Mesenchymal stem cell (in vitro differentiated cells and primary cell): ENCODE measurements at places on chromosomes 6 and 20.

DNA sequence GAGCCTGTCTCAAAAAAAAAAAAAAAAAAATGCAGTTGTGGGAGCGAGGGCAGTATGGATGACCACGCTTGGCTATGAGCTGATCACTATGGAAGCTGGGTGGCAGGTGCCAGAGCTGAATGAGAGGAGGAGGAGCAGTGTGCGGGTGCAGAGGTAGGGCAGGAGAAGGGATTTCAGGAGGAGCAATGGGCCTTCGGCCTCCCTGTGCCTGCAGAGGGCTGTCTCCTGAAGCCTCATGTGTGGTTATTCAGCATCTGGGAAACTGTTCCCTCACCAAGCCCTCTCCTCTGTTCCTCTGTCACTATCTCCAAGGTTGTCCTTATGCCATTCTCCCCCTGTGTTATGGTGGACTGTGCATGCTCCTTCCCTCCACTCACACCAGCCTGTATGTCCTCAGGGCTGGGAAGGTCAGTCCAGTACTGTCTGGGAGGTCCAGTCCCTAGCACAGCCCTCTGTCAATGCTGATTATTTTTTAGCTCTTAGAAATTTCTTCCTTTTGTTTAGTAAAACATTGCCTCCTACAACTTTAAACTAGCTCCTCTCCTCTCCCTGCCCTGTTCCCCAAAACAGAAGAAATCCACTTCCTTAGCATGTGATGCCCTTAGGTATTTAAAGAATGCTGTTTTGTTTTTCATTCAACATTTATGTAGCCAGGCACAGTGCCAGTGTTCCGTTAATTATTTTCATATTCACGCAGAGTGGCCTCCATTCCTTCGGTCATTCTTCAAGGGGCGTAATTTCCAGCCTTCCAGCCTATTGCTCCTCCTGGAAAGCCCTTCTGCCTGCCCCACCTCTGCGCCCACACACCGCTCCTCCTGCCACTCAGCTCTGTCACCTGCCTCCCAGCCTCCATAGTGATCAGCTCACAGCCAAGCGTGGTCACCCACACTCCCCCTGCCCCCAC, 48.9 kb downstream of the CNBD2 start:
- H3K36me3 ChIP-seq = no peaks in the 10 kb centered on the region
- H3K4me1 ChIP-seq = peaks cover 15% of the 10 kb centered on the region
- peak overlapping the region; percentile 41 for H3K4me3 ChIP-seq
- no peaks in the 10 kb centered on the region for H3K27me3 ChIP-seq

DNA sequence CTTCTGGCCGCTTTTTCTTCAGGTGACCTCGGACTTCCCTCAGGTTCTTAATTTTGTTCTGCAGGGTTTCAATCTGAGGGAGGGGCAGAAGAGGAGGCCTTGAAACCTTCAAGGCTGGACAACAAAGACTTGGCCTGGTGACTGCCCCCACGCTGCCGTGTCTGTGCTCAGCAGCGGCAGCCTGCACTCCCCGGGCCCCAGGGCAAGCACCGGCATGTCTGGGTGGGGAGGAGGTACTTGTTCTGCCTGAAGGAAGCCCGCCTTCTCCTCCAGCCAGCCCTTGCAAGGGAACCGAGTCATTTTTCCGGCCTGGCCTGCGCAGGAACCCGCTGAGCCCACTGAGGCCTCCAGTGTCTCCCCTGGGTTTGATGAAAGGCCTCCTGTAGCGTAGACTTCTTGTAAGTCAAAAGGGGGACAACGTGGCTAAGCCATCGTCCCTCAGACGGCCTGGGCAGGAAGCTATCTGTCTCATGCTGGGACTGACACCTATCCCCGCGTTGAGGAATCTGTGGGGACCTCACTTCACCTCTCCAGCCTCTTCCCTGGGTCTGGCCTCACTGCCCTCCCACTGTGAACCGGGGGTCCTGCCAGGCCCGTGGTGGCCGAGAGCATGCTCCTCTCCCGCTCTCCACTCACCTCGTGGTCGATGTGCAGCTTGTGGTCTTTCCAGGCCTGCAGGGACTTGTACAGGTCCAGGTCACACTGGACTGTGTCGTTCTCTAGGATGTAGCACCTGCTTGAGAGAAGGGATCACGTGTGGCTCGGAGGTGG, 119.9 kb downstream of the SULF2 start:
- no peak overlapping the region for H3K27ac ChIP-seq
- peaks cover 34% of the 10 kb centered on the region for H3K36me3 ChIP-seq

- H3K27me3 ChIP-seq = no peaks in the 10 kb centered on the region
- DNase-seq = peak; percentile 79
- peaks cover 26% of the 10 kb centered on the region for H3K36me3 ChIP-seq
- H3K4me1 ChIP-seq = peaks cover 40% of the 10 kb centered on the region
- H3K4me3 ChIP-seq = peak overlapping the region; percentile 96
- peak overlapping the region; percentile 43 for H3K27ac ChIP-seq
Observed at GRCh38 chr20:1894471-1894950, 696 bp upstream of the SIRPA start.

DNA sequence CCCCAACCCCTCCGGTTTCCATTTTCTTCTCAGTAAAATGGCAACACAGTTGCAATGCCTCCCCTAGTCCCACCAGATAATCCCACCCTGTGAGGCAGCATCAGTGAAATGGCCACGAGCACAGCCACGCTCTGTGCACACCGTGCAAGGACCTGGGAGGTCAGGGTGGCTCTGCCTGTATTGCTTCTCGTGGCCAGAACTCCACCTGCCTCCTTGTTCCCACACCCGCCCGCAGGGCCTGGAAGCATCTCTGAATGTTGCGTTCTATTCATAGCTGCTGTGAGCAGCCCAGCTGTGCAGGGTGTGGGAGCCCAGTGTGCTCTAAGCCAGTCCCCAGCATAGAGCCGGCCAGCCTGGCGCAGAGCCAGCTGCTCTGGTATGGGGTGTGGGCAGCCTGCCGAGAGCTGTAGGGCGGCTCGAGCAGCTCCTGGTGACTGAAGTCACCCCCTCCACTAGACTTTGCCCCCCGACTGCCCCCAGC, 161.1 kb downstream of the DLL1 start:
- no peak for DNase-seq
- H3K4me1 ChIP-seq = no peaks in the 10 kb centered on the region
- no peaks in the 10 kb centered on the region for H3K36me3 ChIP-seq
- no peaks in the 10 kb centered on the region for H3K27me3 ChIP-seq
- no peak overlapping the region for H3K4me3 ChIP-seq
- no peak overlapping the region for H3K27ac ChIP-seq

DNA sequence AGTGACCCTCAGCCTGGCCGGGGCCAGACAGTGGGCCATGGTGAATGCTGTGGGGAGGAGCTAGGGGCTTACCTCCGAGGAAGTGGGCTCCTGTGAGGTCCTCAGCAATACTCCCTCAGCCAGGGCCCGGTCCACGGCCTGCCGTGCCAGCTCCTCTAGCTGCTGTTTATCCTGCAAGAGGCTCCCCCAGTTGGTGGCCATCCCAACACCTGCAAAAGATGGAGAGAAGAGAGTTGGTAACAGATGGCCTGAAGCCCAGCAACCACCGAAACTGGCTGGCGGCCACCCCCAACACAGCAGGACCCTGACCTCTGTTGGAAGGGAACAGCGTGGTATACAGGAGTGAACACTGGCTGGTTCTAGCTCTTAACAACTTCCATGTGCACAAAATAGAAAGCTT, 4.0 kb downstream of the GSS start:
- no peaks in the 10 kb centered on the region for H3K36me3 ChIP-seq
- H3K4me3 ChIP-seq = no peak overlapping the region

DNA sequence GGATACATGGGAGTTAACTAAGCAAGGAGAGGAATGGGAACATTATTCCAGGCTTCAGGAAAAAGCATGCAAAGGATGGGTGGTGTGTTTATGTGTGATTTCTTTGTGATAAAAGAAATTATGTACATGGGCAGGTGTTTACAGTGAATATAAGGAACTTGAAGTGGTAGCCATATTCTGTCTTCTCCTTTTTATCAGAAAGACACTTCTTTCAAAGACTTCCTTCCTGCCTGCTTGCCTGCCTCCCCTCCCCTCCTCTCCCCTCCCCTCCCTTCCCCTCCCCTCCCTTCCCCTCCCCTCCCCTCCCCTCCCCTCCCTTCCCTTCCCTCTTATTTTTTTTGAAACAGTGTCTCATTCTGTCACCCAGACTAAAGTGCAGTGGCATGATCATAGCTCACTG, 14.4 kb downstream of the CYB5R4 start:
- H3K36me3 ChIP-seq = no peaks in the 10 kb centered on the region
- H3K27ac ChIP-seq = no peak overlapping the region
- H3K27me3 ChIP-seq = no peaks in the 10 kb centered on the region
- no peak overlapping the region for H3K4me3 ChIP-seq
- DNase-seq = no peak
- peaks cover 1% of the 10 kb centered on the region for H3K4me1 ChIP-seq

- H3K4me3 ChIP-seq = no peak overlapping the region
- no peak overlapping the region for H3K27ac ChIP-seq
- DNase-seq = peak; percentile 15
Observed at GRCh38 chr6:64985726-64986125, 721.3 kb downstream of the EYS start.

GRCh38 chr6:100257793-100258395, 206.8 kb downstream of the SIM1 start:
- H3K36me3 ChIP-seq = no peaks in the 10 kb centered on the region
- H3K4me3 ChIP-seq = no peak overlapping the region
- no peaks in the 10 kb centered on the region for H3K27me3 ChIP-seq
- DNase-seq = peak; percentile 84

GRCh38 chr6:128209771-128210170, 308.9 kb upstream of the THEMIS start:
- DNase-seq = peak; percentile 62
- no peaks in the 10 kb centered on the region for H3K36me3 ChIP-seq

DNA sequence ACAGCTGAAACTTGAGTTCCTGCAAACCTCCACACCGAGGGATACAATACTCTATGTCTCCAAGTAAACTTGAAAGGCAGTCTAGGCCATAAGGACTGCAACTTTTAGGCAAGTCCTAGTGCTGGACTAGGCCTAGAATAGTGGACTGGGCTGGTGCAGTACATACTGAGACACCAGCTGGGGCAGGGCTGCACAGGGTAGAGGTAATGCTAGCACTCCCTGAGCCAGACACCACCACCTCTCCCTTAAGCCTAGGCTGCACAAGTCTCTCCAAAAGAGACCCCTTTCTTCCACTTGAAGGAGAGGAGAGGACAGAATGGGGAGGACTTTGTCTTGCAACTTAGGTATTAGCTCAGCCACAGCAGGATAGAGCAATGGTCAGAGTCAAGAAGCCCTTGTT, 65.7 kb upstream of the PTPRK start:
- H3K36me3 ChIP-seq = no peaks in the 10 kb centered on the region
- H3K4me3 ChIP-seq = no peak overlapping the region
- no peak for DNase-seq

DNA sequence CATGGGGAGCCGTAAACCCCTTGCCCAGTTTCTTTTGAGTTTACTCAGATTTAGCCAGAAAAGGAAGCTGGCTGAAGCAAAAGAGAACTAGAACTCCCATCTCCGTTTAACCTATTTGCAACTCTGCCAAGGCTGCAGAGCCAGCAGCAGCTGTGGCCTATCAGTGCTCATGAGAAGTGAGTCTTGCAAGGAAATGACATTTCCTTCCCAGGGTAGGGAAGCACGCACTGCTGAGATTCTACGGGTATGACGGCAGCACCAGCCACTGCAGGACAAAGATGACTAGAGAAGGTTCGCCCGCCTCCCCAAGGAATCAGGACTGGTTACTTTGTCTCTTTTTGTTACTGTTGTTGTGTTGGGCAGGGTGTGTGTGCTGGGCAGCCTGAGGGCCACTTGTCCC, 47.6 kb downstream of the PPP1R3G start:
- peaks cover 4% of the 10 kb centered on the region for H3K4me1 ChIP-seq
- DNase-seq = peak; percentile 93
- H3K27me3 ChIP-seq = no peaks in the 10 kb centered on the region
- H3K4me3 ChIP-seq = no peak overlapping the region
- no peak overlapping the region for H3K27ac ChIP-seq
- H3K36me3 ChIP-seq = peaks cover 4% of the 10 kb centered on the region

GRCh38 chr6:85344996-85345395, 104.9 kb upstream of the NT5E start:
- no peaks in the 10 kb centered on the region for H3K36me3 ChIP-seq
- H3K4me3 ChIP-seq = no peak overlapping the region
- no peak overlapping the region for H3K27ac ChIP-seq
- peaks cover 3% of the 10 kb centered on the region for H3K27me3 ChIP-seq
- H3K4me1 ChIP-seq = no peaks in the 10 kb centered on the region

GRCh38 chr6:117829594-117830319, 77.3 kb upstream of the SLC35F1 start:
- peak overlapping the region; percentile 47 for H3K27ac ChIP-seq
- no peaks in the 10 kb centered on the region for H3K4me1 ChIP-seq
- peak; percentile 59 for DNase-seq
- H3K27me3 ChIP-seq = no peaks in the 10 kb centered on the region

DNA sequence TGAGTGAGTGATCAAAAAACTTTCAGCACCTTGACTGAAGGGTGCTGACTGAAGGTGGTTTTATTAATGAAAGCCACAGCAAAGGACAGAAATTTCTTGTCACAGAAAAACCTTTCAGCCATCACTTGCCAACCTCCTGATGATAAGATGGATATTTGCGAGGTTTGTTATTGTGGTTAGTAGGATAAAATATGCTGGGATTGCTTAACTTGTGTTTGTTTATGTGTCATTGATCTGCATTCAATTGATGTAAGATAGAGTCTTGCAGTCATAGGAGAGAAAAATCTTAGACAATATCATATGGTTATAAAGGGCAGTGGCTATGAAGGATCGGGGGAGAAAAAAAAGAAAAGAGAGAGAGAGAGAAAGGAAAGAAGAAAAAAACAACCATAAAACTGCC, 1.2 kb downstream of the TSBP1 start:
- no peaks in the 10 kb centered on the region for H3K4me1 ChIP-seq
- DNase-seq = peak; percentile 35
- no peak overlapping the region for H3K27ac ChIP-seq
- no peak overlapping the region for H3K4me3 ChIP-seq
- no peaks in the 10 kb centered on the region for H3K36me3 ChIP-seq
- no peaks in the 10 kb centered on the region for H3K27me3 ChIP-seq

DNA sequence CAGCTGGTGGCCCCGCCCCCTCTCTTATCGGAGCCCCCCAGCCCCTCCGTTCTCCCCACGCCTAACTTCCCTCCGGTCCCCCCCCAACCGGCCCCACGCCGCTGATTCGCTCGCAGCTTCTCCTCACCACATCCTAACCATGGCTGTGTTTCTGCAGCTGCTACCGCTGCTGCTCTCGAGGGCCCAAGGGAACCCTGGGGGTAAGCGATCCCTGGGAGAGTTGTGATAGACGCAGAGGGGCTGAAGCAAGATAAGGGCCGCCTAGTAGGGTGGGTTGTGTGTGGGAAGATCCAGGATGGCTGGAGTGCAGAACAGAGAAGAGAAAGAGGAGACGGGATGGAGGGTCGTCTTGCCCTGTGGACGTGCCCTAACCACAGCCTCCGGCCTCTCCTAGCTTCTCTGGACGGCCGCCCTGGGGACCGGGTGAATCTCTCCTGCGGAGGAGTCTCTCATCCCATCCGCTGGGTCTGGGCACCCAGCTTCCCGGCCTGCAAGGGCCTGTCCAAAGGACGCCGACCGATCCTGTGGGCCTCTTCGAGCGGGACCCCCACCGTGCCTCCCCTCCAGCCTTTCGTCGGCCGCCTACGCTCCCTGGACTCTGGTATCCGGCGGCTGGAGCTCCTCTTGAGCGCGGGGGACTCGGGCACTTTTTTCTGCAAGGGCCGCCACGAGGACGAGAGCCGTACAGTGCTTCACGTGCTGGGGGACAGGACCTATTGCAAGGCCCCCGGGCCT, at the start of gene MPIG6B:
TSS of gene MPIG6B (plus strand) at position 129 of the 735 bp plus-strand sequence. CDS start at position 140, 11 bp downstream.
- peaks cover 26% of the 10 kb centered on the region for H3K36me3 ChIP-seq
- no peak for DNase-seq
- H3K4me1 ChIP-seq = peaks cover 2% of the 10 kb centered on the region
- H3K27me3 ChIP-seq = peaks cover 10% of the 10 kb centered on the region

- DNase-seq = no peak
- no peak overlapping the region for H3K4me3 ChIP-seq
- H3K27ac ChIP-seq = no peak overlapping the region
- H3K27me3 ChIP-seq = peaks cover 25% of the 10 kb centered on the region
- H3K36me3 ChIP-seq = no peaks in the 10 kb centered on the region
Observed at GRCh38 chr6:169904051-169904922, 152.9 kb downstream of the ERMARD start.
